ENCODE measurements at places on chromosomes 3 and 15. TPM values are rescaled to one million over a fixed set of nuclear protein-coding genes. Genes with fewer than 3 reads are reported as not detected.

DNA sequence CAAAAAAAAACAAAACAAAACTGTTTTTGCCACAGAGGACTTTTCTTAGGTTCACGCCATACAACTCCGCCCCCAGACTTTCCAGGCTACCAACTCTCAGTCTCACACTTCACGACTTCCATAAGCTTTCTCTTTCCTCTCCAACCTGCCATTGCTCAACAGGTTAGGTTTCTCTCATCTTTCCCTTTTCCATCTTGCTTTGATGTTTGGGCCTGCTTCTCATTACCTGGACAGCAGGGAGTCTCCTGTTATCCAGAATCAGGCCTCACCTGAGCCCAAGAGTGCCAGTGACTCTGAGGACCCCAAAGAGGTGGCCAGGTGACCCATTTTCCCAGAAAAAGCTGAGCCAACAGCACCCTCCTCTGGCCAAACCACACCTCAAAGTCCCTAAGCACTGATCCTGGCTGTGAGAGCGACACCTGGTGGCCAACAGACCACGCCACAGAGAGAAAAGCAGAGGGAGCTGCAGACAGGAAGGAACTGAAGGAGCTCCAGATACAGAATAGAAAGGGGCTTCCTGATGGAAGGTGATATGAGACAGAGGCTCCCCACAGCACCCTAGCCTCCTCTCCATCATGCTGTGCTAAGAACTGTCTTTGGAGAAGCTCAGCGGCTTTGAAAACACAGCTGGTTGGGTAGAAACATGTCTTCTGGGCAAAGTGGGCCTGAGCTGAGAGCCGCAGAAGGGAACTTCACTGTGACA is 4.0 kb downstream of the CCDC51 start:
- H3K4me1 ChIP-seq, result peaks cover 69% of the 10 kb centered on the region
- DNase-seq, result no peak
- H3K27me3 ChIP-seq, result no peaks in the 10 kb centered on the region
- H3K27ac ChIP-seq, result peak overlapping the region; percentile 97

GRCh38 chr15:65329288-65329983 is 25.0 kb downstream of the RNU5B-1 start:
- no peaks in the 10 kb centered on the region for H3K27me3 ChIP-seq
- no peak overlapping the region for H3K27ac ChIP-seq
- H3K4me3 ChIP-seq, result no peak overlapping the region
- no peak for DNase-seq
- H3K4me1 ChIP-seq, result no peaks in the 10 kb centered on the region

- H3K27me3 ChIP-seq, result no peaks in the 10 kb centered on the region
- no peak overlapping the region for H3K4me3 ChIP-seq
- H3K27ac ChIP-seq, result no peak overlapping the region
- H3K4me1 ChIP-seq, result no peaks in the 10 kb centered on the region
- no peaks in the 10 kb centered on the region for H3K36me3 ChIP-seq
These were observed 307.6 kb upstream of the SLITRK3 start for GRCh38 chr3:165503825-165504224.

DNA sequence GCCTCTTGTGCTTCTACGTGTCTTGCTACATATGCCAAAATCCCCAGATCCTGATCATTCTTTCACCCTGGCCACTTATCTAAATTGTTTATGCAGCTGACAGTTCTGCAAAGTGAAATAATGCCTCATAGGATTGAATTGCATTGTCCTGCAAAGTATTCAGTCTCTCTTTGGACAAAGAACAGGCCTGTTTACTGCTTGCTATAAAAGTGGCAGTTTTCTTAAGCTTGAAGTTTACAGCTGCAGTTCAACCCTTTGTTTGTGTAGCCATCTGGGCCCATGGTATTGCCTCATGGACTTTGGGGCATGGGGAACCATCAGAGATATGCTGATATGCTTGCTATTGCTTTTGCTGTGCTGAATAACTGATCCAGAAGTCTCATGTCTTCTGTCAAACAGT is 523.2 kb downstream of the OTOL1 start:
- H3K36me3 ChIP-seq, result no peaks in the 10 kb centered on the region
- no peaks in the 10 kb centered on the region for H3K27me3 ChIP-seq
- no peak overlapping the region for H3K27ac ChIP-seq
- no peak for DNase-seq
- H3K4me1 ChIP-seq, result no peaks in the 10 kb centered on the region

GRCh38 chr15:49843725-49844124 is 222.9 kb downstream of the DTWD1 start:
- H3K27me3 ChIP-seq, result no peaks in the 10 kb centered on the region
- no peak overlapping the region for H3K4me3 ChIP-seq

DNA sequence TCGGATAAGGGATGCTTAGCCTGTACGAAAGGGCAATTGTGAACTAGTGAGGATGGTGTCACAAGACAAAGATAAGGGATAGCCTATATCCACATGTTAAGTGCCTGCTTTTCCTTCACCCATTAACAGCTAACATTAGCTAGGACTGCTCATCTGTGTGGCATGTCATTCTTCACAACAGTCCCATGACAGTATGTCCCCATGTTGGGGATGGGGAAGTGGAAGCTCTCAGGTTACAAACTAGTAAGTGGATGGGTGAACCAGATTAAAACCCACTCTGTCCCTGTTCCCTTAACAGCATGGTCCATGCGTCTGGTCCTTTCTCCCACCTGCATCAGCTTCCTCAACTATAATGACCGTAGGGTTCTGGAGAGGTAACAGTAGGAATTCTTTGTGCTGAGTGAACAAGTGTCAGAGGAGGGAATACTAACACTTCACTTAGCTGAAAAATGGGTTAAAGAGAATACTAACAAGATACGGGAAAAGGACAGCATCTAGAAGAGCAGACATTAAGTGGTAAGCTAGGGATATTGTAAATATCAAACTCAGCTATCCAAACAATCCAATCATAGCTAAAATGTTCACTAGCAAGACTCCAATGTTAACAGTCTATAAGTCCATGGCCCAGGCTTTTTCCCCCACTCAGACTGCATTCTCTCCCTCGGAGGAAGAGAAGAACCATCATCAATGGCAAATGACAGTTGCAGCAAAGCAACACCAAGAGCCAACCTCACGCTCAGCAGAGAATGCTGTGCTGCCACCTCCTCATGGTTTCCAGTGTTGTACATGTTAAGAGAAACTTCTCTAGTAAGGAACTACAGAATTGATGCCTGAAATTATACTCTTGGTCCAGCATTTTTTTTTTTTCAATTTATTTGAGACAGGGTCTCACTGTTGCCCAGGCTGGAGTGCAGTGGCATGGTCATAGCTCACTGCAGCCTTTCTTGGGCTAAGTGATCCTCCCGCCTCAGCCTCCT is 5.0 kb downstream of the RPLP1 start:
- no peak for DNase-seq
- H3K27me3 ChIP-seq, result no peaks in the 10 kb centered on the region
- no peak overlapping the region for H3K27ac ChIP-seq
- peaks cover 29% of the 10 kb centered on the region for H3K36me3 ChIP-seq
- H3K4me1 ChIP-seq, result peaks cover 38% of the 10 kb centered on the region

GRCh38 chr3:169041677-169042171 is 621.8 kb downstream of the MECOM start:
- DNase-seq, result no peak
- no peak overlapping the region for H3K4me3 ChIP-seq
- no peaks in the 10 kb centered on the region for H3K36me3 ChIP-seq
- H3K27ac ChIP-seq, result no peak overlapping the region
- H3K27me3 ChIP-seq, result no peaks in the 10 kb centered on the region

- no peaks in the 10 kb centered on the region for H3K27me3 ChIP-seq
- no peak overlapping the region for H3K4me3 ChIP-seq
- H3K4me1 ChIP-seq, result peaks cover 52% of the 10 kb centered on the region
- H3K36me3 ChIP-seq, result no peaks in the 10 kb centered on the region
- no peak for DNase-seq
- peak overlapping the region; percentile 31 for H3K27ac ChIP-seq
These were observed 65.7 kb downstream of the SLC12A8 start for GRCh38 chr3:125146626-125147490.

DNA sequence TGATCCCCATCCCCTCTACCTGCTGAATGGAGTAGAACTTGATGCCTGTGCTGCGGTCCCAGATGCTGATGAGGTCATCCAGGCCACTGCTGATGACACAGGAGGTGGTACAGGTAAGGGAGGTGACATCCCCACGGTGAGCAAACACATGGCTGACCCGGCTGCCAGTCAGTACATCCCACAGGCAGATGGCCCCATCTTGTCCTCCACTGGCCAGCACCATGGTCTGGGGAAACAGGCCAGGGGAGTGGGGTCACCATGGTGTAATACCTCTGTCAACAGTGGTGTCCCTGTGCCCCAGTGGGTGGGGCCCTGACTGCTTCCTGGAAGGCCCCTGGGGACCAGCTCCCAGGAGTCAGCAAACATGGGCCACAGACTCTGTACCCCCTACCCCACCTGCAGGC is 33.3 kb downstream of the PTPN23 start:
- DNase-seq, result no peak
- H3K27ac ChIP-seq, result peak overlapping the region; percentile 45
- H3K27me3 ChIP-seq, result no peaks in the 10 kb centered on the region
- peaks cover 14% of the 10 kb centered on the region for H3K4me1 ChIP-seq
- H3K36me3 ChIP-seq, result peaks cover 90% of the 10 kb centered on the region
- H3K4me3 ChIP-seq, result no peak overlapping the region

Gene PDIA3
- 157 TPM for total RNA-seq

Gene DOCK3
- total RNA-seq, result 3.4 TPM

Gene CHL1
- 55.4 TPM for total RNA-seq

Gene STRIT1
- total RNA-seq, result not detected
